NCI-H2171 (cell line): ENCODE measurements at places on chromosomes 3 and 15.

DNA sequence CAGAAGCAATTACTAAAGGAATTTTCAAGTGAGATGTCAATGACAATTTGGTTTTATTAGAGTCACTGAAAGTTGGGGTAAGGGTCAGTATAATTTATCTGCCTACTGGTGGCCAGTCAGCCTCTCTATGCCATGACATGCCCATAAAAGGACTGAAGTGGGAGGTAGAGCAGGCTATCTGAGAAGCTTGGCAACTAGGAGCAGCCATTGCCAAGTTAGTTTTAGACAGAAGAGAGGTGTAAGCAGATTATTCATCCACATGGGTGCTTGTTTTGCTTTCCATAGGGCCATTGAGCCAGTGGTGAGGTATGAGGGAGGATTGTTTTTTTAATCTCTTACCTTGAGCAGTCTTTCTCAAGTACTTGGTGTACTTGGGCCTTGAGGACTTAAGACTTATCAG, 8.1 kb upstream of the RBP1 start:
- DNase-seq, result no peak

- DNase-seq, result no peak
Measured at GRCh38 chr15:29917600-29918597, 95.6 kb upstream of the TJP1 start.

DNA sequence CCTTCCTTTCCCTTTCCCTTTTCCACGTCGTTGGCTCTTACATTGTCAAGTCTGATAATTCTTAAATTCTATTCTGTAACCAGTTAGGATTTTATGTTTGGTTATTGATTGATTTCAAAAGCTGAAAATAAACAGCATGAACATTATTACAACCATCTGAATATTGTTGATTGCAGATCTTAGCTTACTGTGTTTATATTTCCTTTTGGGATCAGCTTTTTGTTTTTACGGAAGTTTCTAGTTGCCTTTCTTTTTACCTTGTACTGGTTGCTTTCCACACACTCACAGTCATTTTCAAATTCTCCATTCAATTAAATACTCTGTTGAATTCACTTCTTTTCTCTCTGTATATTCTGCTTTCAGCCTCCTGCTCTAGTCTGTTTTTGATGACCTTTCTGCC, 16.6 kb downstream of the ZNF35 start:
- DNase-seq, result no peak

GRCh38 chr15:79466488-79466887, 34.4 kb downstream of the MINAR1 start:
- DNase-seq, result no peak

DNA sequence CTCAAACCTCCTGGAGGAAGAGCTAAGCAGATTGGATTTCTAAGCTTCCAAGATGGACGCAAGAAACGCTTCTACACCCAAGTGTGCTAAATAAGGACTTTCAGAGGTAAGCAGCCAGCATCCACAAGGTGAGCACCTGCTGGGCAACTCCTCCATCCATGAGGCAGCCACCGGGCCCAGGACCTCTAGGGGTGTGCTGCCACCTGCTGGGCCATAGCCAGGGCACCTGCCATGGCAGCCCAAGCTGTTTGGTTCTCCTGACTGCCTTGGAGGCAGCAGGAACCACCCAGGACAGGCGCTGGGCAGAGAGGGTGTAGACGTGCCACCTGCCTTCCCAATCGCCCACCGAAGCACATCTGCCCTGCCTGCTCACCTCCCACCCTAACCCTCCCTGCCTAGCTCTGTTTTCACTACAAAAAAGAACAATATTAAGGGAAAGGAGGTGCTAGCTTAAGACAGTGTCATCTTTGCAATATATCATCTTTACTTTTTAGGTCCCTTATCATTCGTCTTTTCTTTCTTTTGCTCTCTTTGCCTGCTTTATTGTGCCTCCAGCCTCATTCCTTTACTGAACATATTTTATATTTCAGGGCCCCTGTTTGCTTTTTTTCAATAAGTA, 12.9 kb downstream of the C15orf62 start:
- DNase-seq, result peak; percentile 80

GRCh38 chr3:172551874-172552273, 28.6 kb upstream of the TNFSF10 start:
- no peak for DNase-seq

DNA sequence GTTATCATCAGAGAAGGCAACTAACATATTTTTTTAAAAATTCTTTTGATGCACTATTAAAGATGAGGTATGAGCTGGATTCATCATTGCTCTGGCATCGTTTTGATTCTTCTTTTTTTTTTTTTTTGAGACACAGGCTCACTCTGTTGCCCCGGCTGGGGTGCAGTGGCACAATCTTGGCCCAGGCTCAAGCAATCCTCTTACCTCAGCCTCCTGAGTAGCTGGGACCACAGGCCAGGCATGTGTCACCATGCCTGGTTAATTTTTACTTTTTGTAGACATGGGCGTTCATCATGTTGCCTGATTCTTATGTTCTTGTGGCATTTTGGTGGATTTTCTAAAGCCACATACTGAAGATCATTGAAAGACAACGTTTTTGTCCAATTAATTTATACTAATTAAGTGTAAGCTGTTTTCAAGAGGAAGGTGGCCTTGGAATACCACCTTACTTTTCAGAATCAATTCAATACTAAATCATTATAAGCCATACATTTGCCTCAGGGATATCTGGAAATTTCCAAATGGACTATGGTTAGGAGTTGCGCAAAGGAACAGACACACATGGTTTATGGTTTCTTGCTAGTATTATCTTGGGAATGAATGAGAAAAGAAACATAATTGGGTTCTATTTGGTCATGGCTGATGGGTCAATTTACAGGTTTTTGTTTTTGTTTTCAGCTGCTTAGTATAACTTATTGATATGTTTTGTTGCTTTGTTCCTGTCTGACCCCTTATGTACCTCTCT, 22.8 kb downstream of the SLC28A2 start:
- no peak for DNase-seq

- no peak for DNase-seq
Measured at GRCh38 chr3:141729240-141729639, 8.9 kb upstream of the RNF7 start.

DNA sequence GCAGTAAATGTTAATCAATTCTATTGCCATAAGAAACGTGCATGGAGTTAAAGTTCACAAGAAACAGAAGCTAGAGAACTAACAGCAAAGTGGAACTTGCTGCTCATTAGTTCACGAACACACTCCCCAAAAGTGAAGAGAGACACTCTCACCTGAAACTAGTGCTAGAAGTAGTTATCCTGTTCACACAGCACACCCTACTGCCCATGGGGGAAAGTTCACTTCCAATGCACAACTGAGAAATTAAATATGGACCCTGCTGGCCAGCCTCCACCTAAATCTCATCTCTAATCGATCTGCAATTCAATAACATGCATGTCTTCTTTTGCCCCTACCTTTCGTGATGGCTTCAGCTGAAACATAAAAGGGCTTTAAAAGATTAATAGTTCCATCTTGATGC, 39.4 kb upstream of the FRMD4B start:
- no peak for DNase-seq

DNA sequence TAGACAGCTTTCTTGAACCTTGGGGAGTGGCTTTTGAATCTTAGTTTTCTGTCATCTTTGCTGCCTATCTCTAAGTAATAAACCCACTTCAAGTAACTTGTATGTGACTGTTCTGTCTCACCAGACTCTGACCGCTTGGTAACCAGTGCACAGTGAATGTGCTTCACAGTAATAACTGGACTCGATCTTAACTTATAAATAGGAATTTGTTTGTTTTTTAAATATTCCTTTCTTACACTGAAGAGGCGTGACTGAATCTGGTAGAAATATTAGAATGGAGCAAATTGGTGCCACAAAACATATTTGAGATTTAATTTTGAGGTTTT, 318.0 kb downstream of the GBE1 start:
- no peak for DNase-seq

DNA sequence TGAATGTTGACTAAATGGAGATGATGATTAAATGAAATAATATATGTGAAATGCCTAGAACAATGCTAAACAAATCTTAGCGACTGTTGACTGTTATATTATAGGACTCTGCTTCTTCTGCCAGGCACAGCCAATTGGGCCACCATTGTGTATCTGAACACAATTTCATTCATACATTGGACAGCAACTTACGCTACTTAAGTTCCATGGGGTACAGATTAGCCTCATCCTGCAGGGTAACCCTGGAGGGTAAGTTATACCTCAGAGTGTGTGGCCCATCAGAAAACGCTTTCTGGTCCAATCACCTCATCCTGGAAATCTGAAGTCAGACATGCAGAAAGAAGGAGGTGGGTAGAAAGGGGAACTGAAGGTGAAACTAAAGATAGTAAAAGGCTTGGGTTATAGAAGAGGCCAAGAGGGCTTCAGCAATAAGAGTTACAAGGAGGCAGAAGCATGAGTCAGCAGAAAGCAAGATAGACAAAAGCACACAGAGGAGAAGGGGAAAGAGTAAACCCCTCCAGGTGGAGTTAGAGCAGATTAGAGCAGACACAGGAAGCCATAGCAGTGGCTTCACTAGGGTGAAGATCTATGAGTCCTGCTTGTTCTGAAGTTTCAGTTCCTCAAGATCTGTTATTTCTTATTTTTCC, 119.3 kb upstream of the SLC24A5 start:
- no peak for DNase-seq

DNA sequence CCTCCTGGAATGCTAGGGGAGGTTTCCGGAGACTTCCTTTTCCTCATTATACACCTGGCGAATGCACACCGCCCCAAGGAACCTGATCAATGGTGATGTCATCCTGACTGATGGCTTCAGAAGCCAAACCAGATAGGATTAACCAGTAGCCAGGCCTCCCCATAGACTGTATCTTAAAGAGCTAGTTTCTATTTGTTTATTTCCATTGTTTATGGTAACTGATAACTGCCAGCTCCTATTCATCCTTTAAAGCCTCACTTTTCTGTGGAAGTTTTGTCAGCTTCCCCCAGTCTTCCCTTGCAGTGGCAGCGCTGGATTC, at the start of gene MKRN2OS:
Gene MKRN2OS (minus strand): TSS at position 27 of the 319 bp plus-strand sequence. CDS start 35 bp downstream, outside the sequence.
- DNase-seq, result no peak

DNA sequence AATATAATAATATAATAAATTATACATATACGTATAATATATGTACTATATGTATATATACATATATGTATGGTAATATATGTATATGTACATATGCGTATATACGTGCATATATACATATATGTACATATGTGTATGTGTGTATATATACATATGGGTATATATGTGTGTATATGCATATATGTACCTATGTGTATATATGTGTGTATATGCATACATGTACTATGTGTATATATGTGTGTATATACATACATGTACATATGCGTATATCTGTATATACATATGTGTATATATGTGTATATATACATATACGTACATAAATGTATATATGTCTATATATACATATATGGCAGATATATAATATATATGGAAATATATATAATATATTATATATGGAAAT, 74.8 kb upstream of the ST3GAL6 start:
- DNase-seq, result no peak

- DNase-seq, result no peak
Measured at GRCh38 chr3:10771486-10772270, 44.4 kb upstream of the SLC6A11 start.

DNA sequence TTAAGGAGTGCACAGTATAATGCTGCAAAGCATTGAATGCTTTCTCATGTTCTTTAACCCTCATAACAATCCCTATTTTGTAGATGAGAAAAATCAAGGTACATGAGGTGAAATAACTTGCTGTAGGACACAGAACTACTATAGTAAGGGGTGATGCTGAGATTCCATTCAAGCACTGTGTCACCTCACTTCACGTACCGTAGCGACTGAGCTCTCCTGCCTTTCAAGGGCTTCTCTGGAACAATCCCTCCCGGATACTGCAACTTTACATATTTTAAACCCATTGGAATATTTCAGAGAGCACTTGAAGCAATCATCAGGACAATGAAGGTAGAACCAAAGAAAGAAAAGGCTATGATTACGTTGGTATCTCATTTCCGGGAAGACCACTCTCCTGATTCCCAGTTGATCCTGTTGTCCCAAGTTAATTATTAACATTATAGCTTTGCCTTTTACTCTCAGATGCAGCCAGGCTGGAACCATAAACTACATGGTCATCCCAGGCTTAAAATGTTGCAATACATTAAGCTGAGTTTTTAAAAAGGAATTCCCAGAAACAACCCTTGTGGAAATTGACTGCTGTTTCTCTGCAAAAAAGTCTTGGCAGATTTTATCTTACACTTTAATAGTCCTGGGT, 252.2 kb upstream of the IGF1R start:
- no peak for DNase-seq

- DNase-seq, result no peak
Measured at GRCh38 chr3:55000953-55001352, 73.1 kb upstream of the LRTM1 start.

DNA sequence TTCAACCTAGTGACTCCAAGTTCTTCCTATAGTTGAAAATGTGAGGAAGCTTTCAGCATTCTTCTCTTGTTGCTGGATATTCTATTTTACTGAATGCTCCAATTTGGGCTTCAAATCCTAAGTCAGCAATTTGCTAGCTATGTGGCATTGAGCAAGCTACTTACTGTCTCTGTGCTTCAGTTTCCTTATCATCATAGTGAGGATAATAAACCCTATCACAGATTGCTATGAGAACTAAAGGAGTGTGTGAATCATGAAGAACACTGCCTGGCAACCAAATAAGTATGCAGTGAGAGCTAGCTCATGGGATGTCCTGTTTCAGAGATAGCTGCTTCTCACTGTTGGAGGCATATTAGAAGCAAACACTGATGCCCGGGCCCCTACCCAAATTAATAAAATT, 163.8 kb upstream of the CDIN1 start:
- no peak for DNase-seq

DNA sequence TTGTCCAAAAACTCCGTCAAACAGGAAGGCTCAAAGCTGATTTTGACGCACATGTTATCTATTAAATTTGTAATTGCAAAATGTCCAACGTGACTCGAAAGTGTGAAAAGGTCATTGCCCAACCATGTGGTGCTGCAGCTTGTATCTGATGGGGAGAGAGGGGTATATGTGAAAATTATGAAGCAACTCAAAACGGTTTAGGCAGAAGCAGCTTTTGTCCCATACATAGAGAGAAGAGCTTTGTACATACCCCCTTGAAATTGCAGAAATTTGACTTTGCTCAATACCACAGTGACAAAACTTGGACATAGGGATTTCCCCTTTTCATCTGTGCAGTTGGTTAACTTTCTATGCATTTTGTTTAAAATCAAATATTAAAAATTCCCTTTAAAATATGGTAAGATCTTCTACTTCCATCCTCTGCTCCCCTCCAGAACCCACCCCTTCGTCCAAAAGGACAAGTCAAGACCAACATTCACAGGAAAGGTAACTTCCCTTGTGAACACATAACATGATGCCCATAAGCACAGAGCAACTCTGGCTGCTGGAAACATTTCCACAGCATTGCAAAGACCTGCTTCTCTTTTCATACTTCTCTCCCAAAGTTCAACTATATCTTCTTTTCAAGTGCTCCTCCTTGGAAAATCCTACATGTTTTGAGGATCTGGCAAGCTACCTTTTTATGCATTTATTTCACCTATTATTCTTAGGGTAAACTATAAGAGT, 253.7 kb upstream of the THBS1 start:
- DNase-seq, result no peak
